Activated naive CD8-positive, alpha-beta T cell treated with anti-CD3 and anti-CD28 coated beads for 36 hours (primary cell): ENCODE measurements at places on chromosomes 7 and 10.

GRCh38 chr7:97847791-97848190 lies 24.4 kb downstream of the ASNS start:
- no peak for DNase-seq

DNA sequence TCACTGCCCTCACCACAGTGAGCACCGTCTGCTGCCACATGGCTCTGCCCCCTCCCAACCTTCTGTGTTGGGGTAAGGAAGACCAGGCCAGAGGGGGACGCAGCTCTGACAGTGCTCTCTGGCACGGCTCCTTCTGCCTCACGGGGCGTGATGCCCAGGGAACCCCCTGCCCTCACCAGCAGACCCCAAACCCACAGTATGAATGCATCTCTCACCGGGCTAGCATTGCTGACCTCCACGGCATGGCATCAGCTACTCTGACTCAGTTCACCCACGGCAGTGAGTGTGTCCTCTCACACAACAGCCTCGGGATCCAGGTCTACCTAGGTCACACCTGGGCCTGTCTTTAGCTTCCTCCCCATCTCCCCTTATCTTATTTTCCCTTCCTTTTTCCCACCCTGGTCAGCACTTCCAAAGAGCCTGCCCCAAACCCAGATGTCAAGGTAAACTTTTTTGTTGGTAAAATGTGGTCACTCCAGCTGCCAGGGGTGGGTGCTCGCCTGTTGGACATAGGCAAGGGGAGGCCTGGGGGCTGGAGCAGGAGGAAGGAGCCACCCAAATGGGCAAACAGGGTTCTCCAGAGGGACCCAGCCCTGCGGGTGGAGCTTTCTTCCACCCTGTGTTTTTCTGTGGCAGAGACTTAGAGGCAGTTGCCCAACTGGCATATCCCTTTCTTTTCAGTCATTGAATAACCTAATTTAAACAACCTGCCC lies 4.4 kb downstream of the CALML3 start:
- DNase-seq = no peak

DNA sequence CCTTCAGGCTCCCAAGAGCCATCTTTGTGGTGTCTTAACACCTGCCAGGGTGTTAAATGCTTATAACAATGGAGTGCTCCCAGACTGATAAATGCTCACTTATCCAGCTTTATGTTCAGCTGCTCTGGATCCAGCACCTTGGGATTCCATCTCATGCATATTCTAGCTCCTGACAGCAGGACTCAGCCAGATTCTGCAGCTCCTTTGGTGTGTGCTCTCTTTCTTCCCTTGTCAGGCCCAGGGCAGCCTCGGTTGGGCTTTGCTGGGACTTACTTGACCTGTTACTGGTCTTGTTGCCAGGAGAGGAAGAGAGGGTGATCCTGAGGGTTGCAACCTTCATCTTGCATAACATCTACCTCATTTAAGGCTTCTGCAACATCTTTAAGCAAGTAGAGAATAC lies 59.4 kb upstream of the CCNY start:
- DNase-seq = no peak

GRCh38 chr10:78804411-78805032 lies 264.2 kb upstream of the ZMIZ1 start:
- DNase-seq = no peak

DNA sequence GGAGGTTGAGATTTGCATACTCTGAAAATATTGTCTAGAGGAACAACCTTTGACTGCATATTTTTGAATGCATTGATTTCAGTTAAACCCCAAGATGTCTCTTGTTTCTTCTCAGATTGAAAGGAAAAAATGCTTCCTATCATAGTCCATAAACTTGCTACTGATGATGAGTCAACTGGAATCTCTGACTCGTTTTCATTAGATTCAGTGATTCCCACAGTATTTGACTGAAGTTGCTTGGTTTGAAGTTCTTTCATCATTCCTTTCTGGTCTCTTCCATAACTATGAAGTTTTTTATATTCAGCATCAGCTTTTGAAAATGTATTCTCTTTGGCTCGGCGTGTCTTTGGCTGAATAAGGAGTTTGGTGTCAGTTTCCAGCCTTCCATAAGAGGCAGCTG lies 10.7 kb downstream of the PEX1 start:
- no peak for DNase-seq

DNA sequence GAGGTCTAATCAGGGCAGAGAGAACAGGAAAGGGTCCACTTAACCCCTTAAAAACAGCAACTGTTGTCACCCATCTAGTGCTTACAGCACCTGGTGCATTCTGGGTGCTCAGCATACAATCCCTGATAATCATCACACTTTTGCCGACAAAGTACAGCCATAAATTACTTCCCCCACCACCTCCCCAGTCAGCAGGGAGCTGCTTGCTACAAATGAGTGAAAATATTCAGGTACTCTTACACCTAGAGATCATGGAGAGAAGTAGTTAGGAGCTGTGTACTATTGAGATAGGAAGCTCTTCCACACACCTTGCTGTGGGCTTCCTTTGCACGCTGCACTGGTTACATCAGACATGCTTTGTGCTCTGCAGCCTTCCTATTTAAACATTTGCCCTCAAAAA lies 723.5 kb upstream of the GALNT17 start:
- no peak for DNase-seq

- no peak for DNase-seq
These were observed 19.4 kb downstream of the GTF2IRD1 start for GRCh38 chr7:74473116-74473515.

DNA sequence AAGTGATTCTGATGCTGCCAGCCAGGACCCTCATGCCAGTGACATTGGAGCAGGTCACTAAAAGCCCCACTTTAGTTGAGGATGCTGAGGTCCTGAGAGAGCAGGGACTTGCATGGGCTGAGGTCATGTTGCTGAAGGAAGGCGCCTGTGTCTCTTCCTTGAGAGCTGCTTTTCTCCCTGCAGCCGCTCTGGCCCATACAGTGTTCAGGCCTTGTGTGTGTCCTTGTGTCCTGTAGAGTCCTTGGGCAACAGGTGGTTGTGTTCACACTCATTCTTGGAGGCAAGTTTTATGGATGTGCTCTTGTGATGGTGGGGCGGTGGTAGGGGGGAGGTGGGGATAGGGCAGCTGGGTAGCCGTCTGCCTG lies 33.3 kb downstream of the TSPAN14 start:
- DNase-seq = no peak

- DNase-seq = no peak
These were observed 26.5 kb downstream of the CTBP2 start for GRCh38 chr10:125133696-125134482.

DNA sequence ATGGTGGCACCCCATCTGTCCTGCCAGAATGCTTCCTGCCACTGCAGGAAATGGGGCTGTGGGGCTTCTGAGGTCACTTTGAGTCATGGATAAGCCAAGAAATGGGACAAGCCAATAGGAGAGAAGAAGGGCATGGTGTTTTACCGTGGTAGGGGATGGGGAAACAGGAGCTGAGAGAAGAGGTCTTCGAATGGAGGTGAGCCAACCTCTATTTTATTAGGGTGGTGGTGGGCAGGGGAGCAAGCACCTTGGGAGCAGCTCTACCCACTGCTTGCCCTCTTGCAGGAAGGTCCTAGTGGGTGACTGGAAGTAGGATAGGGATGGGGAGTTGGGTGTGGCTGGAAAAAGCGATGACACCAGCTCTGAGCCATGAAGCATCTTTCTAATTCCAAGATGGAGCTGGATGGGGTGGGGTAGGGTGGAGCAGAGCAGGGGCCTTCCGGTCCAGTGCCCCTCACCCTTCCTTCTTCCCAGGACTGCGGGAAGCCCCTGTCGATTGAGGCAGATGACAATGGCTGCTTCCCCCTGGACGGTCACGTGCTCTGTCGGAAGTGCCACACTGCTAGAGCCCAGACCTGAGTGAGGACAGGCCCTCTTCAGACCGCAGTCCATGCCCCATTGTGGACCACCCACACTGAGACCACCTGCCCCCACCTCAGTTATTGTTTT lies 9.1 kb downstream of the ZYX start:
- DNase-seq = no peak

DNA sequence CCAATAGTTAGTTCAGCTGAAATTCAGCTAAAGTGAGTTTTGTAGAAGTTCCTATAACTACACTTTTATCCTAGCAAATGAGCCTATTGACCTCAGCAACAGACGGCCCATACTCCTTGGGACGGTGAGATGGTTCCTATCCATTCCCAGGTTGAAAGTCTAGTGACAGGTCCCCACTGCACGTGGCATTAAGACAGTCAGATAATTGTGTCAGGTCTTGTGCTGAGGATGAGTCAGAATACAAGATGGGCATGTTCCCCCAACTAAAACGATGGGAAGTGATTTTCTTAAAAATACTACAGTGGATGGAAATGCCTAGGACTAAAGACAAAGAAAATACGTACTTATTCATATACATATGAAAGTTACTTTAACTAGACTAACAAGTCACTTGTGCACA lies 2.1 kb downstream of the CAV1 start:
- no peak for DNase-seq

- no peak for DNase-seq
These were observed 17.0 kb downstream of the PNLIPRP3 start for GRCh38 chr10:116444527-116445142.

GRCh38 chr7:27782849-27783248 lies 42.9 kb downstream of the TAX1BP1 start:
- no peak for DNase-seq
